ENCODE measurements at places on chromosomes 6 and 20. TPM values are rescaled to one million over a fixed set of nuclear protein-coding genes. Genes with fewer than 3 reads are reported as not detected.

DNA sequence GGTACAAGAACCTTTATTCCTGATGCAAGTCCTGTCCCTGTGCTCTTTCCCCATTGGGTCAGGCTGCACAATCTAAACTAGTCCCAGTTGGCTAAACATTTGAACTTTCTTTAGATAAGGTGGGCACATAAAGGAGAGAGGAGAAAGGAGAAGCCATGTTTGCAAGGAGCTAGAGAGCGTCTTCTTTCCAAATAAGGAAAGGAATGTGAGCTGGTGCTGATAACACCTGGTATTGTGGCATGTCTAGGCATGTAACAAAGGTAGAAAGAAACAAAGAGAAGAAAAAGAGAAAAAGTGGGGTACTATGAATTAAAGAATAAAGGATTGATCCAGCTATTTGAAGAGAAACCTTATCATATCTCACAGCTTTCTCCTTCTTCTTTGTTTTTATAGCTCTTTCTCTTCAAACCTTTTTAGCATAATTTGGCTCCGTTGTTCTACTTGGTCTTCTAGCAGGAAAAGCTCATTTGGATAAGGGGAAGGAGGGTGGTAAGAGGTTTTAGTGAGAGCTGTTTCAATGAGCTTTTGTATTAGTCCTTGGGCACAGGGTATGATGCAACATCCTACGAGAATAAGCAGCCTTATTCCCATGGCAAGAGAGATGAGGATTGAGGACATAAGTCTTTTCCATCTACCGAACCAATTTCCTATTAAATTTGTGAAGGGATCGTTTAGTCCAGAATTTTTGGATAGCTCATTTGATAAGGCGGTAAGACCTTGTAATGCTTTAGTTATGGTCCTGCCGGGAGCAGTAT, 415.5 kb upstream of the MAN1A1 start:
- DNase-seq, result no peak

DNA sequence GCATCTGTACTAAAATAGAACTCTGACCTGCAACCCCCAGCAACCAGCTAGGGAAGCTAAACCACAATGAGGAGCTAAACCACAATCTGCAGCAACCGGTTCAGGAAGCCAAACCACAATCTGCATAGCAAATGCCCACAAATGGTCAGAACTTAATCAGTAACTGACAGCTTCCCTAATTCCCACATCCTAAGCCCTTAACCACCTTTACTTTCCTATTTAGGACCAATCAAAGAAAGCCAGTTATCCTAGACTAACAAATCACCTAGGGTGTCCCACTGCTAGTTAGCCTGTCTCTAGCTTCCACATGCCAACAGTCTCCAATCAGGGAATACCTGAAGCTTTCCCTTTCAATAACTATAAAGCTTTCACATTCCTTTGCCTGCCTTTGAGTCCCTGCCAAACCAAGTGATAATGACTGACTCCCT, 424.6 kb upstream of the PTCHD4 start:
- no peak for DNase-seq

GRCh38 chr6:125197795-125198269, 44.3 kb downstream of the TPD52L1 start:
- peak; percentile 86 for DNase-seq

GRCh38 chr6:149318581-149319286, 1.2 kb downstream of the TAB2 start:
- no peak for DNase-seq

GRCh38 chr6:139905404-139906052, 531.1 kb upstream of the CITED2 start:
- no peak for DNase-seq

DNA sequence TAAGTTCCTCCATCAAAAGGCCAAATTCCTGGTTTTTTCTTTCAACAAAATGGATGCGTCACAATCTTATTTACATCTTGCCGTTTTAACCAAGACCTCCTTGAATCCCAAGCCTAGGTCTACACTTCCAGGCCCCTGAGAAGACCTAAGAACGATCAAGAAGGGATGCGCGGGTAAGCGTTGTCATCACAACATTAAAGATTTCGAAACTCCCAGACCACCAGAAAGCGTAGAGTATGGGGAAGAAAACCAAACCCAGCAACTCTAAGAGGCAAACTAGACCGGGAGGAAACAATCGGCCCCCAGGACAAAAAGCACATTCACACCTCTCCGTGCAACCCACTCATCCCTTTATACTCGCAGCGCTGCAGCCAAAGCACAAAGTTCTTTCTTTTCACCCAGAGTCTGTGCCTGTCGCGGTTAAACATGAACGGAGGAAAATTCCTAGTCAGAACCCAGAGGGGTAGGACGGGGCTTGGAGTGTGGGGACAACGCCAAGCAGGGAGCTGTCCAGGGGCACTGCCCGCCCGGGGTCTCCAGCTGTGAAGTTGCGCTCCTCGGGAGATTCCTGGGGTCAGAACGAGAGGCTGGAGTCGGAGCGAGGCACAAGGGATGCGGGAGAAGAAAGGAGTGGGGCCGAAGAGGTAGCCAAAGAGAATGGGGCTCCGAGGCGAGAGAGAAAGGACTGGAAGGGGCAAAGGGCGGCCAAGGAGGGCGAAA, 725 bp downstream of the OSER1 start:
- no peak for DNase-seq

GRCh38 chr20:29410806-29411457, 1846.5 kb upstream of the DEFB115 start:
- DNase-seq, result no peak

- DNase-seq, result no peak
These were observed 4.2 kb downstream of the SCML4 start for GRCh38 chr6:107819964-107820337.

- DNase-seq, result no peak
These were observed 138.6 kb downstream of the CEBPB start for GRCh38 chr20:50328996-50329898.

DNA sequence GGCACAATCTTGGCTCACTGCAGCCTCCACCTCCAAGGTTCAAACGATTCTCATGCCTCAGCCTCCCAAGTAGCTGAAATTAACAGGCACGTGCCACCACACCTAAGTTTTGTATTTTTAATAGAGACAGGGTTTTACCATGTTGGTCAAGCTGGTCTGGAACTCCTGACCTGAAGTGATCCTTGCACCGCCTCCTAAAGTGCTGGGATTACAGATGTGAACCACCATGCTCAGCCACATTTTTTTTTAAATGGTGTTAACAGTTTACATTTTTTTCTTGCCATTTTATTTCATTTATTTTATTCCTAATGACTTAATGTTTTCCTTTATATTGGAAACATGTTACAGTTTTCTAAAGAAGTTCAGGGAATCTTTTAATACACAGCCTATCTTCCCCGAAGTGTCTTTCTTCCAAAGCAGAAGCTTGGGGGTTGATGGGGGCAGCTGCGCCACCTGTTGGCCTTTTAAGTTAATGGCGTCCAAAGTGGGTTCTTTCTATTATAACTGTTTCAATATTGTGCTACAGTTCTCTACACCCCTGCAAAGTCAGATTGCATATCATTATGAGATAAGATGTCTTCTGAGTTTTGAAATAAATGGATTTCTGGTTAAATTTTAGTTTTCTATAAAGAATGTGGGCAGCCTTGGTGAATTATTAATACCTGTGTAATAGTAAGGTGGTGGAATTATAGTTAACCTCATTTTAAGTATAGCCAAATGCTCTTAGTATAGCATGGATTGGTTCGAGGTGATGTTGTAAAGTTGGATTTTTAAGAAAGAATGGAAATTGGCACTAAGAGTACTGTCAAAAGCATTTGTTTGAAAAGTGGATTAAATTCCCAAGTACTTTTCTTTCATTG, 42.0 kb upstream of the PLCG1 start:
- no peak for DNase-seq

DNA sequence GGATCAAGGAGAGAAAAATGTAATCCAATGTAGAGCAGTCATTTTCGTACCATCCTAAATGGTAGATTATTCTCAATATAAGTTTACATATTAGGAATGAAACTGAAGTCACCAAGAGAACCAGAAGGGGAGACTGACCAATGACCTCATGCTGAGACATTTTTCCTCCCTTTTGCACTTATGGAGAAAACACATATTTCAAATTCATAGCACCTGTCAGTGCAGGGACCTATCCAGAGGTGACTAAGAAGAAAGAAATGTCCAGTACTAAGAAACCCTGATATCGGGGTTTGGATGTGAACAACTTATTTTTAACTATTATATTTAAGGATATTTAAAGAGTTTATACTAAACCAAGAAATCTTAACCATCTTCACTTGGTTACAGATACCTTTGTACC, 16.6 kb upstream of the LYRM2 start:
- DNase-seq, result no peak

GRCh38 chr6:131862476-131862875, 54.7 kb downstream of the ENPP1 start:
- no peak for DNase-seq

DNA sequence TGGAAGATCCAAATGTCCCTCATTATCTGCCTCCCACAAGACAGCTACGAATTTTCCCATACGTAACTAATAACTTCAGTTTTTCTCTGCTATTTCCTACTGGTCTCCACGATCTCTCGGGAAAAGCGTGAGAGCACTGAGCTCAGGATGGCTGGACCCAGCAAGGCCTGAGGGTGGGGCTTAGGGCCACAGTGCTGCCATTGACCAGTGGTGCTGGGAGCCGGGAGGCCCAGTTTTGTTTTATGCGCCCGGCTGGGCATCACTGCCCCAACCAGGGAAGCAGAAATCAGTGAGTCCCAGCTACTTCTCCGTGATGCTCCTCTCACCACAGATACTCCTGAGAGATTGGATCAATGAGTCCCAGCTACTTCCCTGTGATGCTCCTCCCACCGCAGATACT, 238.4 kb downstream of the LY86 start:
- no peak for DNase-seq

- DNase-seq, result no peak
These were observed 114.5 kb downstream of the FYN start for GRCh38 chr6:111758608-111759329.

DNA sequence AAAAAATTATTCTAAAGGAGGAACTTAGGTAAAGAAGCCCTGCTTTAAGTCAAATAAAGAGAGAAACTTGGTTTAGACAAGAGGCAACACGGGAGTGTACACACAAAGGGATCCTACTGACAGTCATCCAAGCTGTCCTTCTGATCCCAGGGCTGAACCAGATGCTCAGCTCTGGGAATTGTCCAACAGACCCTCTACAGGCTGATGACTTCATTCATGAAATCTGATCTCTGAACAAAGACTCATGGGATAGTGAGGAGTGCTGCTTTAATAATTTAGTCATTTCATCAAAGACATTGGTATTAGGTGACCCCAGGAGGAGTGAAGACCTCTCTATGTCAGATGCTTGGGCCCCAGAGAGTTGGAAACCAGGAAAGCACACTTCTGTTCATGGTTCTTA, 65.6 kb upstream of the ARMH2 start:
- no peak for DNase-seq

GRCh38 chr20:38840053-38840893, 34.8 kb downstream of the PPP1R16B start:
- DNase-seq, result peak; percentile 25

- no peak for DNase-seq
These were observed 9.9 kb downstream of the GGT7 start for GRCh38 chr20:34862724-34863123.

GRCh38 chr6:90295854-90296340, 746 bp downstream of the BACH2 start:
- DNase-seq, result peak; percentile 45

GRCh38 chr20:24488800-24489175, 19.4 kb downstream of the SYNDIG1 start:
- no peak for DNase-seq

- DNase-seq, result no peak
These were observed 79.8 kb upstream of the TRAF3IP2 start for GRCh38 chr6:111685526-111685925.

DNA sequence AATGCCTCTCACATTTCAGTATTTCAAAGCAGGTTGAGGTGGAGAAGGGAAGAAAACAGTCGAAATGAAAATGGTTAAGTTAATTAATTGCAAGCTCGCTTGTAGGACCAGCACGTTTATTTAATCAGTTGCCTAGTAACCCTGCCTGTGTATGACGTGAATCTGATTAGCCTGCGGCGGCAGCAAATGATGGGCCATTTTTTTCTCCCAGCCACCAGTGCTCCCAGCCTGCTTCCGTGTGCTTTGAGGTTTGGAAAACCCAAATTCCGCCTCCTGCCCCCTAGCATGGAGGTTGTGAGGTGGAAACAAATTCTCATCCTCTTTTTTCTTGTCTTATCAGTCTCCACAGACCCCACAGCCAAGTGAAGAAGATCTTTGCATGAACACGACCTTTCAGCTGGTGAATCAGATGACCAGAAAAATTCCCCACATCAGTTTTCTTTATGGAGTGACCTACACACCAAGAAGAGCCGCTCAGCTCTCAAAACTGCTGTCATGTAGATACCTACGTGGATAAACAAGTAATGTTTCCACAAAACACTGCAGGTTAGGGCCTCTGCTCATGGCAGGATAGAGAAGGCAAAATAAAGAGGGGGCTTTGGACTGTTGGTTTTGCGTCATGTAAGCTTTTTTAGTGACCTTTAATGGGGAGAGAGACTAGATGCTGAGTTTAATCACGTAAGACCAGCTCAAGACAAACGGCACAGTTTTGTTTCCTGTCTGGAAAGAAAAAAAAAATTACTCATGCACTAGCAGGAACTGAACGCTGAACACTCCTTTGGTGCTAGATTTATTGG, 572.9 kb upstream of the NOX3 start:
- no peak for DNase-seq

DNA sequence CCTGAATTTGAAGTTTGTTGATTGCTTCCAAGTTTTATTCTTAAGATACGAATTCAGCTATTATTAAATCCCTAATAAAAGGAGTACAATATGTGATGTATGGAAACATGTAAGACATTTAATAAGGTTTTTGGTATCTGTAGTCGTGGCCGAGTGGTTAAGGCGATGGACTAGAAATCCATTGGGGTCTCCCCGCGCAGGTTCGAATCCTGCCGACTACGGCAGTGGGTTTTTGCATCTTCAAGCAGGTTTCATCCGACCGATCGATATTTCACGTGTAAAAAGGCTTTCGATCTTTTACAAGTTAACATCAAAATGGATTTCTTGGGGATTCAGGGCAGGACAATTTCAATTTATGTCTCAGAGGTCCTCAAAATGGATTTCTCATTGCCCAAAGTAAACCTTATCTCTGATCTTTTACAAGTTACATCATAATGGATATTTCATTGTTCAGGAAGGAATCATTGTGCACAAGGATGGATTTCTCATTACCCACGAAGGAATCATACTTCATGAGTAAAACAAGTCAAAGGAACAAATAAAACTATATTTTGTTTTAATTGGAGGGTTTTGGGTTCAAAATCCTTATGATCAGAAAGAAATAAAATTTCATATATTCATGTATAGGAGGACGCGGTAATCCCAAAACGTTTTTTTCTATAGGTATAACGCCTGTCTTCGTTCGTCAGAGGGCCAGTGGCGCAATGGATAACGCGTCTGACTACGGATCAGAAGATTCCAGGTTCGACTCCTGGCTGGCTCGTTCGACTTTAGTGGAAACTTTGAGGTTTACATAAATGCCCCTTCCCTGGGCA, 37.3 kb upstream of the BTN3A2 start:
- no peak for DNase-seq

- DNase-seq, result no peak
These were observed 55.5 kb downstream of the MRAP2 start for GRCh38 chr6:84089081-84089480.

Gene ZCCHC3
- 17.9 TPM for total RNA-seq

Gene ADAM33
- 5.3 TPM for total RNA-seq

Gene PRND
- not detected for total RNA-seq

Gene GSTA3
- total RNA-seq, result 2.0 TPM

Gene MYL9
- total RNA-seq, result 105 TPM

Gene PAK5
- total RNA-seq, result not detected

Gene CST9L
- total RNA-seq, result not detected

Gene MICB
- total RNA-seq, result 10.9 TPM

Gene RAET1G
- total RNA-seq, result not detected

Gene DEF6
- 14.9 TPM for total RNA-seq

Gene RIMS1
- total RNA-seq, result 3.0 TPM

Data from upper lobe of left lung (tissue), 6 donors.